ENCODE measurements at places on chromosomes 6 and 20.

- DNase-seq, result no peak
These were observed 92.9 kb upstream of the TOX2 start for GRCh38 chr20:43821795-43822194.

GRCh38 chr20:44660581-44660980 is 9.1 kb upstream of the ADA start:
- no peak for DNase-seq

DNA sequence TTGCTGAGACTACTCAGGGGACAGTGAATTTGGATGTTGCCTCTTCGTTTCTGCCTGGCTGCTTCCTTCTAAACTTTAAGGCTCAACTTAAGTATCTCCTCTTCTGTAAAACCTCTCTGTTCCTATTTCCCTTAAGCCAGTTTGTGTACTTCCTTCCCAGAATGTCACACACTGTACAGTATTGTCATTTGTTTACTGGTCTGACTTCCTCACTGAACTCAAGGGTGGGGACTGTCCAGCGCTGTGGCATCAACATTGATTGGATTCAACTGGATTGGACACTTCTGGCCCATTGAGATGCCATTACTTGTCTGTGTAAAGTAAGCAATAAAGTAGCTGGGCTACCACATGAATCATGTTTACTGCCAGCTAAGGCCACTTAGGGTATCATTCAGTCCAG is 69.7 kb downstream of the ANKS1A start:
- no peak for DNase-seq

DNA sequence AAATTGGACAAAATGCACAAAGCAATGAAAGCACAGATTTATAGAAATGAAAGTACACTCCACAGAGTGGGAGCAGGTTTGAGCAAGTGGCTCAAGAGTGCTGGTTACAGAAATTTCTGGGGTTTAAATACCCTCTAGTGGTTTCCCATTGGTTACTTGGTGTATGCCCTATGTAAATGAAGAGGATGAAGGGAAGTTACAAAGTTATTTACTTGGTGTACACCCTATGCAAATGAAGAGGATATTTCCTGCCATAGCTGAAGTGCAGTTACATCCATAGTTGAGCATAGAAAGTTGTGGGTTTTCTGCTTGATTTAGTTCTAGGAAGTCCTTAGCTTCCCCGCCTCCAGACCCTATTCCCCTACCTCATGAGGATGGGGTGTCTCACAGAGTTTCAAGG is 22.7 kb downstream of the BCAS1 start:
- no peak for DNase-seq

DNA sequence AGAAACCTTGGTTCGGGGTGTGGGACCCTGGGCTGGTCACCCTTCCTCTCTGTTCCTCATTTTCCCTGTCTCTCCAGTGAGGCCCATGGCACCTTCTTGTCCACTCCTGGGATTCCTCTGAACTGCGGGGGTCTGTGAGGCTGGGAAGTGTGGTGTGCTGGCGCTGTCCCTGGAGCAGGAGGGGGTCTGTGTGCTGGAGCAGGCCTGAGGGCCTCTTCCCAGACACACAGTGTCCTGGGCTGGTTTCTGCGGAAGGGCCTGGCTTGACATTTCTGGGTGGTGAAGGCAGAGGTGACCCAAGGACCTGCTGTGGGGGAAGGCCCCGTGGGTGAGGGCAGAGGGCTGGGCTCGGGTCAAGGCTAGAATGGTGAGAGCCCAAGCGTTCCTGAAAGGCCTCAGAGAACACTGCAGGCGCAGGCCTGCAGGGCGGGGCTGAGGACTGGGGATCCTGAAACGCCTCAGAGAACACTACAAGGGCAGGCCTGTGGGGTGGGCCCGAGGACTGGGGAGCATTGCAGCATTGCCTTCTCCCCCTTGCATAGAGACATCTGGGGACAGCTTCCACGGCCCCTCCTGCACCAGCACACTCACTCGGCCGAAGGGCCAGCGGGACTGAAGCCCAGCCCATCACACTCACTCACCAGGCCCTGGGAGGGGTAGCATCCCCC is 10.6 kb upstream of the BAK1 start:
- DNase-seq, result no peak

GRCh38 chr20:4046311-4046924 is 31.1 kb upstream of the RNF24 start:
- DNase-seq, result no peak
